Dermis blood vessel endothelial cell (primary cell): ENCODE measurements at places on chromosomes 7 and 10. TPM values are rescaled to one million over a fixed set of nuclear protein-coding genes. Genes with fewer than 3 reads are reported as not detected.

Gene SYT15
- 0.51 and 1.5 TPM in 2 replicates for total RNA-seq

DNA sequence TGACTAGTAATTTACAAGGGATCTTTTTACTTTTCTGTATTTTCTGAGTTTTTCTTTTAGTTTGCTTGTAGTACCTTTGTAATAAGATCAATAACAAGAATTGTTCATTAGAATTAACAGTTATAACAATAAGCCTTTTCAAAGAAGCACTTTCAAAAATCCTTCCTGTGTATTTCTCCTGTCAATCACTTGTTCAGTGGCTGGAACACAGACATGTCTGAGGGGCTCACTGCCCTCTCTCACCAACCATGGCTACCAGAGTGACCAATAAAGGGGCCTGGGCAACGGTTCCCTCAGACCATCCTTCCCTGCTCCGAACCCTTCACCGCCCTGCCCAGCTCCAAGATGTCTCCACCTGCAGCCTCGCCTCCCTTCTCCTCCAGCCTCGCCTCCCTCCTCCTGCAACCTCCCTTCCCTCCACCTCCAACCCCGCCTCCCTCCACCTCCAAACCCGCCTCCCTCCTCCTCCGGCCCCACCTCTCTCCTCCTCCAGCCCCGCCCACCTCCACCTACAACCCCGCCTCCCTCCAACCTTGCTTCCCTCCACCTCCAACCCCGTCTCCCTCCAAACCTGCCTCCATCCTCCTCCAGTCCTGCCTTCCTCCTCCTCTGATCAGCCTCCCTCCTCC is 353.4 kb downstream of the TNS3 start:
- DNase-seq, result no peak

DNA sequence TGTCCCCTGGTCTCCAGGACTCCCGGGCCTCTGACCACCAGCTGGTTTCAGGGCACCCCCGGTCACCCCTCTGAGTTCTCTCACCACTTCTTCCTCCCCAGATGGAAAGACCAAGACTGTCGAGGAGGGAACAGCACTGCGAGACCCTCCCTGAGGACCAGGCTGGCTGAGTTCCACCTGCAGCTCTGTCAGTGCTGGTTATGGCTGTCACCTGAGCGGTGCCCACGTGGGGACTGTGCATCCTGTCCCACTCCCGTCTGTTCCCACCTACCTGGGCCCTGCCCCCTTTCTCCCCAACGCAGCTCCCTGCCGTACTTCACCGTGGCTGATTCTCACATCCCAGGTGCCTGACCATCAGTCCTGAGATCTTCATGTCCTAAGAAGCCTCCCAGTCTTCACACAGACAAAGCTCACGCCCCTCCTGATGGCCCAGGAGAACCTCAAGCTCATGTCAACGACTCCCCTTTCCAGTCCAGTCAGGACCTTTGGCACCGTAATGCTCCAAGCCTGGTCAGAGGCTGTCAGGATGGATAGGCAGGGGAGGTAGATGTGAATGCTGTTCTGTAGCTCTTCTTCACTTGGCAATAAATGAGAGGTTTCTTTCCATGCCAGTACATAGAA is 159.7 kb downstream of the USP6NL start:
- DNase-seq, result no peak

DNA sequence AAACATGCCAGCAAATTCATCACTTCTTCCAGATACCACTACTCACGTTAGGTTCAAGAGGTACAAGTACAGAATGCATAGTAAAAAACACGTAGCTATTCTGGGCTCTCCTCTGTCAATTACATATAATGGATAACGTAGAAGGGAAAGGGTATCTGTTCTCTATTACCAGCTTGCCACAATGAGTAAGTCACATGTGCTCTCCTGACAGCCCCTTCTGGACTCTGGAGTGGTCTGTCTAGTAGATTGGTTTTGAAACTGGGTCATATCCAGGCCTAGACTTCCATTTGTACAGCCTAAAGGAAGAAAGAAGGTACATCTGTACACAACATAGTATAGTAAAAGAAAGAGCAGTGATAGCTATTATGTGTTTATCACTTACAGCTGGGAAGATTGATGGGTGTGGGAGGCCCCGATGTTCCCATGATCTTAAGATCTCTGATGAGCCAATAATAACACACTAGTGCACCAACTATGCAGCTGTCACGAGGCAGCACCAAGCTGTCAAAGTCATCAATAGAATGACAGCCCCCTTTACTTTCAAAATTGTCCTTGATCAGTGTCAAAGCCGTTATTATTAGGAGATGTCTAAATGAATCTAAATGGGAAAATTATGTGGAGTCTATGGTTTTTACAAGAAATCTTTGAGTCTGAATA is 161.9 kb upstream of the AGK start:
- DNase-seq, result no peak

DNA sequence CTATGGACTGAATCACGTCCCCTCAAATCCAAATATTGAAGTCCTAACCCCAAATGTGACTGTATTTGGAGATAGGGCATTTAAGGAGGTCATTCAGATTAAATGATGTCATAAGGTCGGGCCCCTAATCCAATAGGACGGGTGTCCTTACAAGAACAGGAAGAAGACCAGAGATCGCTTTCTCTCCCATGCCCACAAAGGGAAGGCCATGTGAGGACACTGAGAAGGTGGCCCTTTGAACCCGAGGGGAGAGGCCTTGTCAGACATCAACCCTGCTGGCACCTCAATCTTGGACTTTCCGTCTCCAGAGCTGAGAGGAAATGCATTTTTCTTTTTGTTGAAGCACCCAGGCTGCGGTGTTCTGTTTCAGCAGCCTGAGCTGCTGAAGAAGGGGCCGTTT is 72.3 kb upstream of the KLF6 start:
- DNase-seq, result no peak

GRCh38 chr10:6047847-6048246 is 14.3 kb downstream of the IL2RA start:
- no peak for DNase-seq

GRCh38 chr7:35026150-35026549 is 11.1 kb downstream of the DPY19L1 start:
- no peak for DNase-seq

DNA sequence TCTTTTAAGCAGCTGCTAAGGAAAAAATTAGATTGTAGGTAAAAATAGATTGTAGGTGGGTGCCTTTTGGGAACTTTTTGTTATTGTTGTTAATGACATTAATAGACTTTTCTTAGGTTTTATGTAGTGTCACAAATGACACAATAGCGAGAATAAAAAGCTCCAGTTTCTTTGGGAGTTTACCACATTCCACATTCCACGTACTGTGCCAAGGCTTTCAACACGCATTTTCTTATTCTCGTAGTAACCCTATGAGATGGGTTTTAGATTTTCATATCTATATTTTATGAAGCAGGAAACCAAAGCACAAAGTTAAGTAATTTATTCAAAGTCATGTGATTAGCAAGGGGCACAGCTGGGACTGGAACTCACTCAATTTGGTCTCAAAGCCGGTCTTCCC is 103.8 kb downstream of the XRCC2 start:
- DNase-seq, result no peak
